Left renal cortex interstitium (tissue), 4 donors: ENCODE measurements at places on chromosomes 3 and 15. TPM values are rescaled to one million over a fixed set of nuclear protein-coding genes. Genes with fewer than 3 reads are reported as not detected.

GRCh38 chr3:108718454-108718853, 38.8 kb downstream of the RETNLB start:
- DNase-seq: no peak

DNA sequence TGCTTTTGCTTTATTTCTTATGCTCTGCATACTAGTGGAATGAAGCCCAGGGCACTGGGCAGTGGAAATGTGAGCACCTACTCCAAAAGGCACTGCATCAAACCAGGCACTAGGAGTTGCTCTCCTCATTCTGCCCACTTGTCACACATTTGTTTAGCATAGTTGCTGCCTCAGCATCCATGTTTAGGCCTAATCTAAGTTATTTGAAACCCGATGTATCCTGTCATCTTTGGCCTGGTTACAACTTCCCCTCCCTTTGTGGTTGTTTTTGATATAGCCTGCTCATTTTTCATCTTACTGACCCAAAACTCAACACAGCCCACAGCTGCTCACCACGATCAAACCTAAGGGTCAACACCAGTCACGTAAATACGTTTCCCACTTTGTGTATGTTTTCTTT, 82.2 kb upstream of the SELENOK start:
- DNase-seq: no peak

GRCh38 chr3:48502728-48503168, 1.2 kb downstream of the SHISA5 start:
- no peak for DNase-seq

EFCC1 gene
- 3.1 TPM for polyA plus RNA-seq

CCR3 gene
- polyA plus RNA-seq: not detected

- DNase-seq: no peak
Measured at GRCh38 chr3:196569003-196569516, 600 bp downstream of the FBXO45 start.
